ENCODE measurements at places on chromosomes 2 and 18.

GRCh38 chr2:54935389-54935788, 114.9 kb downstream of the RTN4 start:
- no peak for DNase-seq

GRCh38 chr18:48992133-48992532, 41.4 kb upstream of the SMAD7 start:
- no peak for DNase-seq

DNA sequence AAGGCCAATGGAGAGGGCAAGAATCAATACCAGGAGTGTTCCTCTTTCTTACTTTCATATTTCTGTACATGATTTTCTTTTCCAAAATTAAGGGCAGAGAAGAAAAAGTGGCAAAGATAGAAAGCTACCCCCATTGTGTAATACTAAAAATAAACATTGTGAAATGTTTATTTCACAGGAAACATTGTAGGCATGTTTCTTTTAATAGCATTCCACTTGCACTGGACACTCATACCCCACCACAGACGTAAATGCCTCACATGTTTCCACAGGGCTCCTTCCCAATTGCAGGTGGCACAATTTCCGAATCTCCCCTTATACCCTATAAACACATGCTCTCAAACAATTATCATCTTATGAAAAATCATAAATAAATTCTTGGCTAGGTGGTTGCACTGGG, 645.1 kb upstream of the SETBP1 start:
- no peak for DNase-seq

GRCh38 chr2:234252772-234253171, 202.3 kb downstream of the SPP2 start:
- no peak for DNase-seq

DNA sequence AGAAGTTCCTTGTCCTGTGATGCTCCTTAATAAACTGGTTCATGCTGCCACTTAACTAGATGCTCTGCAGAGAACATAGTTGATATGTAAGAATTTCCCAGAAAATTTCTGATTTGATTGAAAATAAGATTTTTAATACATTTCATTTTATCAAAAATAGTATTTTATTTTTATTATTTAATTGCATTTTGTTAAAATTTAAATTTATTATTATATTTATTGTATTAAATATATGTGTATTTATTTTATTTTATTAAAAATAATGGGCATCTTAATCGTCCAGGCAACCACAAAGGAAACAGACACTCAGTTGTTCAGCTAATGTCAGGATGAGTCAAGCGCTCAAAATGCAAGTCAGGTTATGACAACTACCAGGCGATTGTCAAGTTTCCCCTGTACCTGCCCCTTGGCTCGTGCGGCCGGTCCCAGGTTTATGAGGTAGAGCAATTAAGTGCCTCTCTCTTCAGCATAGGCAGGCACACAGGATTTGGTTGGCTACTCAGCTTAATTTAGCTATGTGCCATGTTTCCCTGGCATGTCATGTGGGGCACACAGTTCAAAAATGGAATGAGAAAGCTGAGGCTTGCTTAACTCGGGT, 361.2 kb downstream of the RND3 start:
- no peak for DNase-seq

DNA sequence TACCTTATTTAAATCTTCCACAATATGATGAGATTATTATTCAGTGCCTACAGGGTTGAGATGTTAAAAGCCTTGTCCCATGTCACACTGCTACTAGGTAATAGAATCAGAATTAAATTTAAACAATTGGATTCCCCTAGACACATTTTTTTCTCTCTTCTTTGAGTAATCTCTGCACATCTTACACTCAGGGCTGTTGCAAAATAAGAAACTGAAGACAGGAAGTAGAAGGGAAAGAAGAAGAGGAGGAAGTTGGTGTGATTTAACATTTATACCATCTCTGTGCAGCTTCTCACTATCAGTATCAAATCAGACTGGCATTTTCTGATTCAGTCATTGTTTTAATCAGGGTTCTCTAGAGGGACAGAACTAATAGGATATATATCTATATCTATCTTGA, 677.6 kb downstream of the IRS1 start:
- DNase-seq = no peak

GRCh38 chr2:180871649-180872048, 108.8 kb upstream of the UBE2E3 start:
- no peak for DNase-seq

DNA sequence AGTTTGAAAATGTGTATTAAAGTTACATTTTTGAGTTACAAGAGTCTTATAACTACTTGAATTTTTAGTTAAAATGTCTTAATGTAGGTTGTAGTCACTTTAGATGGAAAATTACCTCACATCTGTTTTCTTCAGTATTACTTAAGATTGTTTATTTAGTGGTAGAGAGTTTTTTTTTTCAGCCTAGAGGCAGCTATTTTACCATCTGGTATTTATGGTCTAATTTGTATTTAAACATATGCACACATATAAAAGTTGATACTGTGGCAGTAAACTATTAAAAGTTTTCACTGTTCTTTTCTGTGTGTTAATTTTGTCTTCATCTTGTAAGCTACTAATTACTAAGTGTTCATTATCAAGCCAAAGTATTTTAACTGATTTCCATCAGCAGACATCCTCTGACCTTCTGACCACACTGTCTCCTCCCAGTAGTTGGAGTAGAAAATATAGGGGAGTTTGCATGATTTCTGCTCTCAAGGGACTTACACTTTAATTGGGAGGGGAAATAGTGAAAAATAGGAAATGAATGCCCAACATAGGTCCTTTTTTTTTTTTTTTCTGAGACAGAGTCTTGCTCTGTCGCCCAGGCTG, 4.3 kb downstream of the PMAIP1 start:
- no peak for DNase-seq

DNA sequence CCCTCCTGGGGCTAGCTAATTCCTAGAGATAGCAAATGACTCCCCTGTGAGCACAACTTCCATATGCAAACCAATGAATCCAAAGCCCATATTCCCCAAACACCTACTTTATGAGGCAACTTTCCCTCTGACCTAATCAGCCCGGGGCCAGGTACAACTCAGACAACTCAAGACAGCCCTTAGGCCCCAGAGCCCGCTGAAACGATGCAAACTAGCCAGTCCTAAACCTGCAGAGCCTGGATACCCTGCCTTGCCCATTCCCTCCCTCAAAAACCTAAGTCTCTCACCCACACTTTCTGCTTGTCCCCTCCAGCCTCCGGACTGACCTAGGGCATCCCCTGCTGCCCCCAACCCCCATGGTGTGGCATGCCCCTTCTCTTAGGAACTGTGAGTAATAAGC, 142.8 kb downstream of the ACTR3 start:
- no peak for DNase-seq

- DNase-seq = no peak
These were observed 181.3 kb upstream of the AGAP1 start for GRCh38 chr2:235312571-235312970.

- no peak for DNase-seq
These were observed 1.6 kb downstream of the OR6B3 start for GRCh38 chr2:240051697-240052096.

DNA sequence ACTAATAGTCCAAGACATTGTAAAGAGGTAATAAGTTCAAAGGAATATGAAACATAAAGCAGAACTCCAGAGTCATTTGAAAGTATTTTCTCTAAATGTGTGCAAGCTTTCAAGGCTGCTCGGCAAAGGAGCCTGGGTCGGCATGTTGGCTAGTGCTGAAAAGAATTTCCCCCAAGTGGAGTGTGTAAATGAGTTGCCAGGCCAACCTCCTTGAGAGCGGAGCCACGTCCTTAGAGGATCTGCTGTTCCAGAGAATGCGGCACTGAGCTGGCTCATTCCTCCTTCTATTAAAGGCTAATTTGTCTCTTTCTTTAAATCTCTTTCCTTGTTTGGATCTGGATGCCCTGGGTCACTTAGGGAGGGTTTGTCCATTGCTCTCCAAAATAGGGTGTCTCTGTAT, 127.5 kb downstream of the RDH14 start:
- DNase-seq = no peak

- DNase-seq = no peak
These were observed 312.9 kb upstream of the REV1 start for GRCh38 chr2:99802734-99803133.

DNA sequence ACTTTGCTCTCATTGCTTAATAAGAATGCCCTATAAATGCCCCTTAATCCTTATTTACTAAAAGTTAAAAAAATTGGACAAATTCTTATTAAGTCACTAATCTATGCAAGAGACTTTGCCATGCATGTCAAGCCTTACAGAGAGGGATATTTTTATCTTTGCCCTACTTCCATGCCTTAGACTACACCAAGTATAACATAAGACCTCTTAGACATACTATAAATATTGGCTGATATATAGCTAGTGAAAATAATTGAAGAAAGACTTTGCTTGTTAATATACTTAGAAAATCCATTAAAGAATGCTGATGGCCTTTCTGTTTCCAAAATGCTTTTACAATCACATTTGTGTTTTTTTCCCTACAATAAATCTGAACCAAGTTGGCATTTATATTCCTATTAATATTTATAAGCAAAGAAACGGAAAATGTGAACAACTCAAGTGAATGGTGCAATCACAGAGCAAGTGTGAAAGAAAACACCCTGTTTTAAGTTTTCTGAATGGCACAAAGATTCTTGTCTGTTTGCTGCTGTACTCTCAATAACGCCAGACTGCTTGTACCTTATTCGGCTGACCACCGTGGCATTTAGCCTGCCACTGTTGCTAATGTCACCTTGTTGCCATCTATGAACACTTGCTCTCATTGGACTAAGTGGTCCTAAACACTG, 105.0 kb downstream of the MC4R start:
- DNase-seq = no peak

GRCh38 chr2:177270531-177270930, 6.0 kb upstream of the NFE2L2 start:
- no peak for DNase-seq

GRCh38 chr2:126942427-126943203, 43.9 kb downstream of the TEX51 start:
- DNase-seq = no peak

DNA sequence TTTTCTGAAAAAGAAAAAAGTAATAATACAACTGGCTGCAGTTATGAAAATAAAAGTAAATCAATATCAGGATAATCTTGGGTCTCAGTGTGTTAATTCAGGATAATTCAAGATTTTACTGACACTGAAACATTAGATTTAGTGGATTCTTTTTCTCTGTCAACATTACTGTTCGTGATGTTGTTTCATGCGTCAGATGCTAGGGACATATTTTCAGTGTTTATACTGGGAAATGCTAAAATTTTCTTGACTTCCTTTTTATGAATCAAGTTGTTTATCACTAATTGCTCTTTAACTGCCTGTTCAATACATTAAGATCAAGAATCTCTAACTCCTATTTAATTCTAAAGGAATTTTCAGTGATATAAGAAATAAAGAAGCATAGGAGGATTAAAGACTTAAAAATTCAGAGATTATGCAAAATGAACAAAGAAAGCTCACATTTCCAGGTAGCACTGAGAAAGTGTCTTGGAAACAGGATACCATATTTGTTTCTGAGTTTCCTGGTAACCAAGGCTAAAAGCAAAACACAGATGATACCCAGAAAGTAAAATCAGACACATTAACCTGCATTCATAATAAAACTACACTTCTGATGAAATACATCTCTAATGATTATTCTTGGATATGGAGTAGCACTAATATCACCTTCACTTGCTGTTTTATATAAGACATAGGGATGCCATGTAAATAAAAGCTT, 174.0 kb downstream of the ARL4C start:
- DNase-seq = no peak

DNA sequence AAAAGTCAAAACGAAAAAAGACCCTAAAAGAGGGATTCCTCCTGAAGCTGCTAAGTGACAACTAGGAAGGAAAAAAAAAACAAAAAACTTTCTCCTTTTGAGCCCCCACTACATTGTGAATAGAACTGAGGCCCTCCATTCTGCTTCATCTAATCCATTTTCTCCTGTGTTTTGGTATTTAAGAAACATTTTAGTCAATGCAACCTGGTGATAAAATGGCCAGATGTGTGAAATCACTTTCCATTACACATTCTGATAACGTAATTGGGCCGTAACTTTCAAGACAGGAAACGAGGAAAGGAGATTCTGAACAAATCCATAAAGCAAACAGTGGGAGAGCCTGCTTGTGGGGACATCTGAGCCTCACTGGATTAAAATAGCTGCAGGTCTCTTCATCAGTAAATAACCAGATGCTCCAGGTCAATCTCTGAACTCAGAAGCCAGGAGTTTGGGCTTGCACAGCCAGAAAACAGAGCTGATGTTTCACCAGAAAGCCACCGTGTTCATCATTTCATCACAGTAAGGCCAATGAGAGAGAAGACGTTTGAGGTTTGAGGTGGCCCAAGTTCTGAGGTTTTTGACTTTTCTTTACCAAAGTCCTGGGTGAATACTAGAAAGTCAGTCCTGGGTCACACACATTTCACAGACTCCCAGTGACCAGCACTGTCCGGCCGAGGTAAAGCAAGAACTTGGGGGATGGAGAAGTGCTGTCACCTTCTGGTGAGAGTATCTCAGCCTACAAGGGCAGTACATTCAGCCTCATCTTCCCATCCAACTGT, 47.8 kb downstream of the TGFA start:
- DNase-seq = no peak

DNA sequence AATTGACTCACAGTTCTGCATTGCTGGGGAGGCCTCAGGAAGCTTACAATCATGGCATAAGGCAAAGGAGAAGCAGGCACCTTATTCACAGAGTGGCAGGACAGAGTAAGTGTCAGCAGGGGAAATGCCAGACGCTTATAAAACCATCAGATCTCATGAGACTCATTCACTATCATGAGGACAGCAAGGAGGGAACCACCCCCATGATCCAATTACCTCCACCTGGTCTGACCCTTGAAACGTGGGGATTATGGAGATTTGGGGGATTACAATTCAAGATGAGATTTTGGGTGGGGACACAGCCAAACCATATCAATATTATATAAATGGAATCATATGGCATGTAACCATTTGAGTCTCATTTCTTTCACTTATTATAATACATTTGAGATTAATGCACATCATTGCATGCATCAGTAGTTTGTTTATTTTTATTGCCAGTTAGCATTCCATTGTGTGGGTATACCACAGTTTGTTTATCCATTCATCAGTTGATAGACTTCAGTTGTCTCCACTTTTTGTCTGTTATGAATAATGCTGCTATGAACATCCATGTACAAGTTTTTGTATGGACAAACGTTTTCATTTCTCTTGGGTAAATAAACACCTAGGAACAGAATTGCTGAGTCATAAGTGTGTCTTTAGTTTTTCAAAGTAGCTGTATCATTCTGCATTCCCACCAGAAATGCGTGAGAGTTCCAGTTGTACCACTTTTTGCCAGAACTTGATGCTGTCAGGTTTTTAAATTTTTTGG, 5.8 kb upstream of the SRBD1 start:
- no peak for DNase-seq

Measured in cerebellar nuclear complex (tissue), 1 donor.